ENCODE measurements at places on chromosomes 12 and 14. TPM values are rescaled to one million over a fixed set of nuclear protein-coding genes. Genes with fewer than 3 reads are reported as not detected.

DNA sequence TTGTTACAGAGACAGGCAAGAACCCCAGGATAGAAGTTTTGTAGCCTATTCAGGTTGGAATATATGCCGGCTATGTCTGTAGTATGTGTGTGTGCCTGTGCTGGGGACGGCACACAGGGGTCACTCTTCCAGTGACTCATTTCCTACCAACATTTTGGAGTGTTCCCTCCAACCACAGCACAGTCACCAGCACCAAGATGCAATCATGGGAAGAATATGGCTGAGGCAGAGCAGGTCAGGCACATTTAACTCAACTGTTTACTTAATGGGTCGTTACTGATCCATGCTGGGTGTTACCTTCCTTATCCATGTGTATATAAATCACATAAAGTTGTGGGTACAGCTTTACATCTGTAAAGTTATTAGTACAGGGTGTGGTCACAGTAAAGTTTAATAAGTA is 178.3 kb downstream of the PRKD1 start:
- no peak overlapping the region for H3K27ac ChIP-seq
- H3K27me3 ChIP-seq: no peaks in the 10 kb centered on the region
- H3K4me3 ChIP-seq: no peak overlapping the region

DNA sequence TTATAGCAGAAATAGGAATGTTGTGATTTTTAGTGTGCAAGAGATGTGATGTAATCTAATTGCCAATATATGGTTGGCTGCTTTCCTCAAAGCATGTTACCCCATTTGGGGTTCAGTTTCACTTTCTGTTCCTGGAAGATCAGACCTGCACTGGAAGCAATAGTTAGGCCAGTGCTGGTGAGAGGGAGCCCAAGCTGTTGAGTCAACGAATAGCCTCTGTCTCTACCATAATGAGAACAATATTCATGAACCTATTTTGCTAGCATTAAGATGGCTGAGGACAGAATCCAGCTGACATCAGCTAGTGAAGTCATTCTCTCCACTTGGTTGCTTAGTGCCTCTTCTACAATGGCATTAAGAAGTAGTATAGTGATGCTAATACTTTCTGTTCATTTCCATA is 379.9 kb upstream of the DCN start:
- peak; percentile 48 for DNase-seq
- H3K4me1 ChIP-seq: peaks cover 23% of the 10 kb centered on the region
- H3K36me3 ChIP-seq: peaks cover 10% of the 10 kb centered on the region
- no peaks in the 10 kb centered on the region for H3K27me3 ChIP-seq
- H3K27ac ChIP-seq: peak overlapping the region; percentile 73

DNA sequence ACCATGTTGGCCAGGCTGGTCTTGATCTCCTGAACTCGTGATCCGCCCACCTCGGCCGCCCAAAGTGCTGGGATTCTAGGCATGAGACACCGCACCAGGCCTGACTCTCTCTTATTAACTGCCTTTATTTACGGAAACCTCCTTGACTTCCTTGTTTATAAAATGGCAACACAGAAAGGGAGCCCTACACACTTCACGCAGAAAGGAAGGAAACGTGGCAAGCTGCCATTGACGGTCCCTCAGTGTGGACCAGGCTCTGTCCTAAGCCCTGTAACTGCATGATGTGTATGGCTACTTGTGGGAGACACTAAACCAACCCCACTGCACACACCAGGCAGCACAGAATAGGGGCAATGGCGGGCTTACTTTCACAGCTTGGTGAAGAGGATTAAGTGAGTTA is 11.7 kb downstream of the CINP start:
- no peak overlapping the region for H3K27ac ChIP-seq
- H3K4me1 ChIP-seq: no peaks in the 10 kb centered on the region
- no peak for DNase-seq
- H3K36me3 ChIP-seq: peaks cover 46% of the 10 kb centered on the region

- H3K27ac ChIP-seq: no peak overlapping the region
- no peaks in the 10 kb centered on the region for H3K4me1 ChIP-seq
- no peak overlapping the region for H3K4me3 ChIP-seq
- peaks cover 13% of the 10 kb centered on the region for H3K36me3 ChIP-seq
- H3K27me3 ChIP-seq: no peaks in the 10 kb centered on the region
Measured at GRCh38 chr12:26691234-26691970, 141.6 kb downstream of the ITPR2 start.

DNA sequence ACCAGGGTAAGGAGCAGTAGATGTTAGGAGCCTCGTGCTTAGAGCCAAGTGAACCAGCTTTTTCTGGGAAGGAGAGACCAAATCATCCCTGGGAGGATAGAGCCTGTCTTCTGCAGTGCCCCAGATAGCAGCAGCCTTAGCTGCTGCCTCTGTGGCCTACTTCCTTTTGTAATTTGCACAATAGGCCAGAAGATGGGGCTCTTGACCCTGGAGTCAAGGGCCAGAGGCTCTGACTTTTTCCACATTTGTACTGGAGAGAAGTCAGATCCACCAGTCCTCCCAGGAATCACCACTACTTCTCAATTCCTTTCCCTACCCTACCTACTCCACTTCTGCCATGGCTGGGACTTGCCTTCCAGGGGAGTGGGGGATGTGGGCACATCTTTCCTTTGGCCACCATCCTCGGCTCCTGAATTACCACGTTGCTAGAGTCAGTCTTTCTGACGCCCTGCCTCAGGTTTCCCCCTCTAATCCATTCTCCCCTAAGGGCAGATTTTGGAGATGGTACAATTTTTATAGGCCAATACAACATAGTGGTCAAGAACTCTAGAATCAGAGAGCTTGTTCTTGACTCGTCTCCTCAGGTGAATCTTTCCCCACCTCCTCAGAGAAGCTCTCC is 3.3 kb upstream of the SLC4A8 start:
- H3K4me3 ChIP-seq: no peak overlapping the region
- peaks cover 29% of the 10 kb centered on the region for H3K4me1 ChIP-seq
- peaks cover 5% of the 10 kb centered on the region for H3K27me3 ChIP-seq
- H3K36me3 ChIP-seq: no peaks in the 10 kb centered on the region
- peak; percentile 67 for DNase-seq

GRCh38 chr12:59973515-59973914 is 377.7 kb downstream of the SLC16A7 start:
- no peaks in the 10 kb centered on the region for H3K4me1 ChIP-seq
- DNase-seq: no peak
- no peak overlapping the region for H3K27ac ChIP-seq
- no peaks in the 10 kb centered on the region for H3K27me3 ChIP-seq
- H3K4me3 ChIP-seq: no peak overlapping the region

DNA sequence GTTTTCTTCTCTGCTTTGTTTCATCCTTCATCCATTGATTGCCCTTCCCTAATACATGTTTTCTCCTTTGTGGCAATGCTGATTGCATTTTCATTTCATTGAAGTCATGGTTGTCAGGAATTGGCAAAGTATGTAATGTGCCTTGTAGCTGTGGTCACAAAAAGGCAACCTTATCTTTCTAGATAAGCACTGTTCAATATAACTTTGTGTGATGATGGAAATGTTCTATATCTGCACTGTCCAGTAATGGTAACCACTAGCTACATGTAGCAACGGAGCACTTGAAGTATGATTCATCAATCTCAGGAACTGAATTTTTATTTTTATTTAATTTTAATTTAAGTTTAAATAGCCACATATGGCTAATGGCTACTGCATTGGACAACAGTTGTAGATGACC is 79.8 kb downstream of the PCNX1 start:
- H3K27me3 ChIP-seq: no peaks in the 10 kb centered on the region
- H3K36me3 ChIP-seq: peaks cover 22% of the 10 kb centered on the region
- DNase-seq: no peak
- peaks cover 22% of the 10 kb centered on the region for H3K4me1 ChIP-seq
- H3K27ac ChIP-seq: no peak overlapping the region

GRCh38 chr12:129028844-129029243 is 175.6 kb downstream of the GLT1D1 start:
- DNase-seq: no peak
- H3K27me3 ChIP-seq: no peaks in the 10 kb centered on the region
- H3K4me1 ChIP-seq: no peaks in the 10 kb centered on the region
- no peak overlapping the region for H3K27ac ChIP-seq
- H3K36me3 ChIP-seq: no peaks in the 10 kb centered on the region

DNA sequence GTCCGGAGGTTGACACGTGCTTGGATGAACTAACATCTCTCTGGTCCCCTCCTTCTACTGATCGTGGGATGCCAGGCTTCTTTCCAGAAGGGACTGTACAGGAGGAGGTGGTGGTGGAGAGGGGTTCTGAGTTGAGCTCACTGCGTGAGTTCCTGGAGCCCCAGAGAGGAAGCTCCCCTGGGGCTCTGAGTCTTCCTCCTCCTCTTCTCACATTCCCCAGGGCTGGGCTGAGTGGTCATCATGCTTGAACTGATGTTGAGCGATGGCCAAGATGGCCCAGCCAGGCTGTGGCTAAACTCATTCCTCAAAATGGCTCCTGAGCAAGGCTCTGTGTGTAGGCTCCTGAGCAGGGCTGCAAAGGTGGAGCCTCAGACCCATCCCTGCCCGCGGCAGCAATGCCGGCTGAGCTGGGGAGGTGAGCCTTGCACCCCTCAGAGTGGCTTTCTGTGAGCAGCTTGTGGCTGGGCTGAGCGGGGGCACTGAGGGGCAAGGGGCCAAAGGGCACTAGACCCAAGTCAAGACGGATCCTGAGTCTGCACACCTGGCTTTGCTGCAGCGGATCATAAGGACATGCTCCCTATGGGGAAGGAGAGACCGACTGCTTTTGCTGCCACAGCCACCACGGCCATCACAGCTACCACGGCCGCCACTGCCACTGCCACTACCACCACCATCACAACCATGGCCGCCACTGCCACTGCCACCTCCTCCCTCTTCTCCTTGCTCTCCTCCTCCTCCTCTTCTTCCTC is 35.4 kb downstream of the MEG3 start:
- no peak for DNase-seq
- no peak overlapping the region for H3K4me3 ChIP-seq
- no peaks in the 10 kb centered on the region for H3K36me3 ChIP-seq
- H3K27ac ChIP-seq: no peak overlapping the region
- H3K4me1 ChIP-seq: no peaks in the 10 kb centered on the region

DNA sequence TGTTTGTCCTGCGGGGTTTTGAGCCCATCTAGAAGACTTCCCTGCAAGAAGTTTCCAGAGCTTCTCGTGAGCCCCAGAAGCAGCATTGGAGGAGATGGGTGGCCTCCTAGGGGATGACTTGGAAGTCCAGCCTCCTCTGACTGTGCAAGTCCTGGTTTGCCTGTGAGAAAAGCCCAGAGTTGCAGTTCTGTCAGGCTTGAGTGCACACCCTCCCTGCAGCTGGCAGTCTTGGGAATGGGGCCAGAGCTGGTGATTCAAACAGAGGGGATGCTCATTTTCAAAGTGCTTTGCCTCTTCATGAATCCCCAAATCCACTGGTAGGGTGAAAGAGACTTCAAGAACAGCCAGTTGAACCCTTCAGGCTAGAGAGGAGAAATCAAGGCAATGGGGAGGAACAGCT is 3.9 kb upstream of the PPP1R1A start:
- no peak overlapping the region for H3K4me3 ChIP-seq
- peaks cover 39% of the 10 kb centered on the region for H3K27me3 ChIP-seq
- H3K27ac ChIP-seq: no peak overlapping the region
- DNase-seq: no peak
- H3K4me1 ChIP-seq: peaks cover 2% of the 10 kb centered on the region
- no peaks in the 10 kb centered on the region for H3K36me3 ChIP-seq

DNA sequence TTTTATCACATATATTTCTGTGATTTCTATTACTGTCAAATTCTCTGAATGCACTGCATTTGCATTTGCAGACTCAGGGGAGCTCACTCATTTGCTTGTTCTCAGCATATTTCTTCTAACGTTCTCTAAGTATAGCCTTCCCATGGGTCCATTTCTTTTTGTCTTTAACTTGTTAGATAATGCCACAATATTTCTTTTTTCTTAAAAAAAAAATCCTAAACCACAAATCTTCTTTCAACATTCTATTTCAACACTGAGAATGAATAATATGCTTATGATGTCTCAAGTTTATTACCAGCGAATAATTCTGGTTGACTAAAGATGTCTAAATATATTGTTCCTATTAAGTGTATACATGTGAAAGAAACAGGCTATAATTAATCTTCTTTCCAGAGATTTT is 200.2 kb downstream of the ANO6 start:
- no peaks in the 10 kb centered on the region for H3K27me3 ChIP-seq
- H3K4me3 ChIP-seq: no peak overlapping the region
- DNase-seq: no peak
- H3K4me1 ChIP-seq: no peaks in the 10 kb centered on the region
- peaks cover 26% of the 10 kb centered on the region for H3K36me3 ChIP-seq

AICDA gene
- not detected for total RNA-seq

RIMBP2 gene
- not detected for total RNA-seq

TMEM121 gene
- 9.2 TPM for total RNA-seq
